ENCODE measurements at places on chromosomes 13 and 19.

DNA sequence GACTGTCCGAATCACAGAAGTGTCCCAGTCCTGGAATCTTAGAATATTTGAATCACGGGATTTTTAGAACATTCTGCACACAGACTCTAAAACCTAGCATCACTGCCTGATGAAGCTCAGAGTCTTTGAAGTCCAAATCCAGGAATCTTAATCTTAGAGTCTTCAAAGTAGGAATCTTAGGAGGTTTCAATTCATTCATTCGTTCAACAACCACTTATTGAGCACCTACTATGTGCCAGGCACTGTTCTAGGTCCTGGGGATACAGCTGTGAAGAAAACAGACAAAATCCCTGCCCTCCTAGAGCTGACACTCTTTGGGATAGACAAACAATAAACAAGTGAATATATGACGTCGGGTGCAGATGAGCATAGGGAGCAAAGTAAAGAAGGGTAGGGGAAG, 1.7 kb downstream of the RTN2 start:
- no peak for DNase-seq

- peak; percentile 87 for DNase-seq
Observed at GRCh38 chr19:12721656-12722565, 1.8 kb downstream of the TNPO2 start.

GRCh38 chr19:18778076-18778389, 13.1 kb downstream of the COMP start:
- no peak for DNase-seq

DNA sequence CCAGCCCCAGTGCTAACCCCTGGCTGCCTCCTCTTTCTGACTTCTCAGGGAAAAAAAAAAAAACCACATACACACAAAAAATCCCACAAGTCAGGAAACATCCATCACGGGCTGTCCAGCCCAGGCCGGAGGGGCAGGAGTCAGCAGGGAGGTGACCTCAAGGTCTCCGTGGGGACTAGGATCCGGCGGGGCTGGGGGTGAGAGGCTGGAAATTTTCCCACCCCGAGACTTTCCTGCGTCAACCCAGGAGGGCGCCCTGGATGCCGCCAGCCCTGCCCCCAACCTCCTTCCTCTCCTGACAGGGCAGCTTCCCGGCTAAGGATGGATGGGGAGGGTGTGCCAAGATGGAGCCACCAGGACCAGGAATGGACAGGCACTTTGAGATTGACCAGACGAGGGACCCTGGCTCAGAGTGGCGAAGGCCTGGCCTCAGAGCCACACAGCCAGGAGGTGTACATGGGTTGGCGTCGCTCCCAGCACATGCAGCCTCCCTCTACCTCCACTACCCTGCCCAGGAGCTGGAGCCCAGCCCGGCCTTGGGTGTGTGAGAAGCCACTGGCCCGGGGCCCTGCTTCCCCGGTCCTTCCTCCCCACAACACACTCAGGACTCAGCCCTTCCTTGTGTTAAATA, 33.3 kb downstream of the BLOC1S3 start:
- DNase-seq: peak; percentile 77

DNA sequence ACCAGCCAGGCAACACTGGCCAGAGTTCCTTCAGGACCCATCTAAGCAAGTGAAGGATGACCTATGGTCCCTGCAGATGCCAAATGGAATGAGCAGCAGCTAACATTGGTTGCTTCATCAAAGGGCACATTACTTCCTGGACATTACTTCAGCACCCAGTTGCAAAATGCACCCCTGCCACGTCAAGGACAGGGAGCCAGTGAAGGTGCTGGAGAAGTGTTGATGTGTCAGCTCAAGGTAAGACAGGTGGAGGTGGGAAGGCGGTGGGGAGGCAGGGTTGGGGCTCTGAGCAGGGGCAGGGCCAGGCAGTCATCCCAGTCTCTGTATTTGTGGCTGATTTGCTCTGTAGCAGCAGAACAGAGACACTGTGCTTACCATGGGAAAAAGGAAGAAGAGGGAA, 14.6 kb downstream of the CSNK1A1L start:
- no peak for DNase-seq

GRCh38 chr19:54204767-54205468, 4.3 kb downstream of the RPS9 start:
- DNase-seq: no peak

- DNase-seq: no peak
Observed at GRCh38 chr19:40689339-40690049, 957 bp downstream of the NUMBL start.

GRCh38 chr19:24033963-24034342, 53.0 kb upstream of the ZNF254 start:
- DNase-seq: peak; percentile 66

GRCh38 chr19:48445256-48445605, 552 bp upstream of the GRWD1 start:
- no peak for DNase-seq

DNA sequence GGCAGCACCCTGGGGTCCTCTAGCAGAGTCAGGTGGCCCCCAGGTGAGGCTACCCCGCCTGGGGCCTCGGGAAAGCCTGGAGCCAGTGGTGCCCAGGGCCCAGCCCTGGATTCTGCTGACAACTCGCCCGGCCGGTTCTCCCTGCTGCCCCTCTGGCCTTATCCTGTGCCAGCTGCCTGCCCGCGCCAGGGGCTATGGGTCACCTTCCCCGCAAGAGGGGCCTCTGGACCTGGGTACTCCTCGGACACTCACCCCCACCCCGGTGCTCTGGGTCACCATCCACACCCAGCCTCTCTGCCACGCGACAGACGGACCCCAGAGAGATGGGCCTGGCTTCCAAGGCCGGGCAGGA, 24.0 kb downstream of the ZBTB7A start:
- no peak for DNase-seq

DNA sequence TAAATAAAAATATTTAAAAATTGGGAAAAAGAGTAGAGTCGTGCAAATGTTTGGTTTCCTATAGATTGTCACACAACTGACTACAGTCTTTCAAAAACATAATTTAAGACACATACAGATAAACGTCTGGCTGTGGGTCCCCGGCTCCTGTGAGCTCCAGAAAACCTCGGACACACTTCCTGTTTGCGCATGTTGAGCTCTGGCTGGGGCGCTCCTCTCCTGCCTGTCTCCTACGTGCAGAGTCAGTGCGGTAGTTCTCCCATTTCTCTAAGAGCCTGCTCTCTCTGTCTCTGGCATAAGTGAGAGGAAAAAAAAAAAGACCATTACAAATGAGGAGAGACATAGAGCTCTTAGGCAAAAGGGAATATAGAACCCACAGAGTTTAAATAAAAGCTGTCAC, 128.2 kb upstream of the OBI1 start:
- no peak for DNase-seq

- DNase-seq: no peak
Observed at GRCh38 chr19:42420055-42420544, 7.1 kb downstream of the LIPE start.

DNA sequence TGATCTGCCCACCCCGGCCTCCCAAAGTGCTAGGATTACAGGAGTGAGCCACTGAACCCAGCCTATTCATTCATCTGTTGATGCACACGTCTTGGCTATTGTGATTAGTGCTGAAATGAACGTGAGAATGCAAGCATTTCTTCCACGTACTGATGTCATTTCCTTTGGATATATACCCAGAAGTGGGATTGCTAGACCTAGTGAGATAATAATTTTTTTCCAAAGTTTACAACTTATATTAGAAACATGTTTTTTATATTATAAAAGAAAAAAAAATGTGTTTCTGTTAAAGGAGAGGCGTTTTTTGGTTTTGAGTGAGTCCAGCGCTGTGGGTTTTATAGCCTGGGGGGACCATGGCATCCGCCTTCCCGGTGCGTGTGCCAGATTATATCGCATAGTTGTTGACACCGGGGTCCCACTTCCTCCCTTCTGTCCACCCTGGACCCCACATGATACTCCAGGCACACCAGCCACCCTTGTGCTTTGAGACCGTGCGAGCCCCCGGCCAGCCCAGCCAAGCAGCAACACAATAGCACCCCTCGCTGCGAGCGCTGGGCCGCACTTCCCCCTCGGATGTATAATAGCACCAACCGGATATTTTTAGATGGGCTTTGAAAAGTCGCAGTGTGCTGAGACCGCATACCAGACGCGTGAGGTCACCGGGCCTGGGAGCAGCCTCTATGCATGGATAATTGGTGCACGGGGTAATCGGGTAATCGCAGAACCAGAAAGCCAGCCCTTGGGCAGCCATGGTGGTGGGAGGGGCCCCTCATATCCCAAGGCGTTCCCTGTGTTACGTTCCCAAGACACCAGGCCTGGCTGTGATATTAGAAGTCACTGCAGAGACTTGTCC, 59.6 kb downstream of the MYO9B start:
- peak; percentile 95 for DNase-seq

Measured in left hindlimb (tissue), 1 donor.